AML-193 (cell line): ENCODE measurements at places on chromosomes 7 and 10.

DNA sequence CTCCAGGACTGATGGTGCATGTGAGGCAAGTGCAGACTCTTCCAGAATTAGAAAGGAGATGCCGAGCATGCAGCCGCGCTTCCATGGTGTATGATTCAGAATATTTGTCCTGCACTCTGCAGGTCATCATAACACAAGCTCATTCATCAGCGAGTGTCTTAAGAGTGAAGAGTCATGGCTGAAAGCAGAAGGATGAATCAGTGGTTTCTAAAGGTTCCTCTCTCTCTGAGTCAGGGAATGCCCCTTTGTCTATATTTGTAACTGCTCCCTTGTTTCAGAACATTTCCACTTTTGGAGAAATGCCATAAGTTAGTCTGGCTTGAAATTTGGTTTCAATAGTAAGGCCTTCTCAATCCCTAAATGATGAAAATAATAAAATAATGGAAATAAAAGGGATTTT, 52.3 kb downstream of the HECW1 start:
- no peak for DNase-seq

DNA sequence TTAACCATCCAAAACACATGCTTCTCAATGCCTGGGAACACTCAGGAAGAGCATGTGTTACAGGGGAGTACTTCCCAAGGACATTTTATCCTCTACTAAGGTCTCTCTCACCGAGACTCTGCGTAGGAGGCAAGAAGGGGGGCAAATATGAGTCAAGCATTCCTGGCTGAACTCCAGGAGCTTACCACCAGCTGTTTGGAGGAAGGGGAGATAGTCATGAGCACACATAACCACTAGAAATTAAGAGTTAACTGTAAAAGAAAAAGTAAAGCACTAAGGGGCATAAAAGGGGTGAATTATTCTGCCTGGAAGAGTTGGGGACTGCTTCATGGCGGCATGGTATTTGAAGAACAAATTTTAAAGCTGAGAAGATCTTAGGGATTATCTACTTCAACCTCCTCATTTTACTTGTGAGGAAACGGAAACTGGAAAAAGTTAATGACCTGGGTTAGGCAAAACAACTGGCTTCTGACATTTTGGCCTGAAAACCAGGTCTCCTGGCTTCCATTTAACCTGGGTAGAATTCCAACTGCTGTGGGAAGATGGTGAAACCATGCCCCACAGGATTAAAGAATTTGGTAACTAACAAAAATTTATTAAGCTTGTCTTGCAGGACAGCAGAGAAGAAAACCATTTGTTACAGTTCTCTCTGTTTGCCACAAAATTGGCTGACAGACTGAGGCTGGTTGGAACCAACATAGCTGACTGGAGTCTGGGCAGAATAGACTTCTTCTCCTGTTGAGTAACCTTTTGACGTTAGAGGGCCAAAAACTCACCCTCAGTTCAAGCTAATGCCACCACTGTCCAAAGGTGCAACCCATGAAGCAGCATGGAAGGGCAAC, 85.5 kb downstream of the SLC25A13 start:
- DNase-seq: no peak

DNA sequence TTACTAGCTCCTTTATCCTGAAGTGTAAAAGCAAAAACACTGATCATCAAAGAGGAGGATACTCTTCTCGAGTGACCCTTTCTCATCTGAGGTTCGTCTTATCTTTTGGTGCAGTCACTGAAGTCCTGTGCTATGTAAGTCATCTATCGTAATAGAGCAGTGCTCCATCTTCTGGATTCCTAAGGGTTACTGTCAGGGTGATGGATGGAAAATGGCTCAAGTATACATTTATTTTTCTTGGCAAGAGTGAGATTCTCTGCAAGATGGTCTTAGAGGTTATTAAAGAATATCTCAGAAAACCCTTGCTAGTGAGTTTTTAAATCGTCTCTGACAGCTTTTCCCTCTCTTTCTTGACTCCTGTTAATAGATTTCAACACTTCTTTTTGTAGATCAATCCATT, 12.4 kb downstream of the PRKG1 start:
- DNase-seq: no peak

- DNase-seq: no peak
Measured at GRCh38 chr7:82851121-82851520, 311.6 kb downstream of the PCLO start.
